ENCODE measurements at places on chromosomes 12 and 14.

DNA sequence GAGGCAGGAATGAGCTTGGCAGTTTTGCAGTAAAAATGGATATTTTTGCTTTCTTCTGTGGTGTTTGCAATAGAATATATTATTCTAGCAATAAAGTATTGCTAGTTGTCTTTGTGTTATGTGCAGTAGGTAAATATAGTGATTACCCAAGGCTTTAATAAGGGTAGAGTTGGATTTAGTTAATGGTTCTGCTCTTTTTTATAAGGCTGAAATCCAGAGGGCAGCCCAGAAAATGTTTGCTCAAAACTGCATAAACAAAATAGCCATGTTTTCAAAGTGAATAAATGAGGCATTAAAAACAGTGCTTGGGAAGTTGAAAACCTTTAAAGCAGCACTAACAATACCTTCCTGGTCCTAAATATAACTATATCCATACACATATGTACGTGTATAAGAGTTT is 162.4 kb downstream of the SLC5A8 start:
- DNase-seq = no peak

DNA sequence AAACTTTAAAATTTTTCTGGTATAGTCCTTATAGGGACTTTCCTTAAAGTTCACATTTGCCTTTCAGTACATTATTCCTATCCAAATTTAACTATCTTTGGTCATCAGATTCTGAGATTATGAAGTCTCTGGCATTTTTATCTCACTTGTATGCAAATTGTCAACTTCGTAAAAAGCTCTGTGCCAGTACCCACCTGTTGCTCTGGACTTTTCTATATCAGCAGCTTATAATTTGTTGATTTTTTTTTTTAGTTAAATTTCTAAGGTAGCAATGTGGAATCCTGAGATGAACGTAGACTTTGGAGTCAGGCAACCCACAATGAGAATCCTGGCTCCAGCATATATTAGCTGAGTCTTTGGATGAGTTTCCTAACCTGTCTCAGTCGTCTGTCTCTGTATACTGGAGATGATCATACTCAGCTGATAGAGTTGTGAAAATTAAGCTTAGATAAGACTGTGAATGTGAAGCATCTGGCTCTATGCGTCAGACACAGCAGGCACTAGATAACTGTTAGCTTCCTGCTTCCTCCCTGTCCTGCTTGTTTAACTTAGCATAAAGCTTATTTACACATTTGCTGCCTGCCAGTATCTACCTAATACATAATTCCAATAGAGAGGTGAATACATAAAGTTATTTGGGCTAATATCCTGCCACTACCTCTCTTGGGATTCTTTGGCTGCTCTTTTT is 59.8 kb downstream of the MARK3 start:
- no peak for DNase-seq

GRCh38 chr12:107402041-107403022 is 283.3 kb upstream of the PWP1 start:
- DNase-seq = peak; percentile 27

- DNase-seq = no peak
These were observed 1134.1 kb downstream of the VRK1 start for GRCh38 chr14:97931273-97931672.

DNA sequence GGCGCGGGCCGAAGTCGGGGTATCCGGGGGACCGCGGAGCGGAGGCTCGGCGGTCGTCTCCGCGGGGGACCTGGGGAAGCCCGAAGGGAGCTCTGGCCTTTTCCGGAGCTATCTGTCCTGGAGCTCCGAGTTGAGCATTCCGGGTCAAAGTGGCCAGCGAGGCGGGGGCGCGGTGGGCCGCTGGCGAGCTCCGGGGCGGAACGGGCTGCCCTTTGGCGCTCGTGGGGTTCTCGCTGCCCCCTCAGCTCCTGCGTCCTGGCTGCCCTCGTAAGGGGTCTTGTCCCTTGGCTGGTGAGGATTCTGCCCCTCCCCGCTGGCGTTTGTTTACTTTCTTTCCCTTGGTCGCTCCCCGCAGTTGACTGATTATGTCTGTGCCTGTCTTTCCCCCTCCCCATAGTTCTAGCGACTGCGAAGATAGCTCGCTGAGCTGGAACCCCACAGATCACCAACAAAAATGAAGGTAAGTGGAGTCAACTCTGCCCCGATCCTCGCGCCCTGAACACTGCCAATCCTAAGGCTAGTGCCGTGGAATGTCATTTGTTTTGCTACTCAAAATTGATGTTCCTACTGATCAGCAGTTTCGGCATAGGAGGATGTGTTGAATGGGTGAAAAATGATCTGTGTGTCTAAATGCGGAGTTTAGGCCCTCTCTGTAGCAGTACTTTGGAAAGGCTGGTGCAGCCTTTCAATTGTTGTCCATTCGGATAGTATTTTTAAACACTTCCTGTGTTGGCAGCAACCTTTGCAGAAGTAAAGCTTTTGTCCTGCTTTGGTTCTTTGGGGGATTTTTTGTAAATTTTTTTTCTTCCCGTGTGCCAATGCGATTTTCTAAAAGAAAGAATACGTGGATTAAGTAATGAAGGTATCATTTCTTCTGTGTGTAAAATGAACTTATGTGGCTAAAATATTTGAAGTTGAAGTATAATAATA is 1.3 kb downstream of the ARID4A start:
- no peak for DNase-seq

DNA sequence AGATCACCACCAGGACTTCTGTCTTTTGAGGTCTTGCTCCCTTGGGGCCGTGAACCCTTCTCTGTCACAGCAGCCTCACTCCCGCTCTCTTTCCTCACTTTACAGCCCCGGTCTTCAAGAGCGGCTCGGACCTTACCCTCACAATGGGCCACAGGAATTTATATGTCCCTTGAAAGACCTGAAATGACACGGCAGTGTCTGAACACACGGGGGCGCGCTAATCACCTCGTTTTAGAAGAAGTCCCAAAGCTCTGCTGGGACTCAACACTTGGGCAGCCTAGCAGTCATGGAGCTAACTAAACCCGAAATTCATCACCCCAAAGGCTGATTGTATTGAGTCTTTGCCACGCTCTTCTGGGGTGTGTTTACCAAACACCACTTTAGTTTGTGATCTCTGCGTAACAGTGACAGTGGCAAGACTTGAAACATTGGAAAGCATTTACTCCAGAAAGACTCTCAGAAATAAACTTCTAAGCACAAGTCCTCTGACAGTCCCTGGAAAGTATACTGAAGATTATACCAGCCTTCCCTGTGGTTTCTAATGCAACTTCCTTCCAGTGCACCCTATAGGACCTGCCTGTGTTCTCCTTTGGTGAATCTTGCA is 29.0 kb downstream of the SERPINA11 start:
- peak; percentile 1 for DNase-seq

GRCh38 chr14:92943855-92944570 is 21.1 kb downstream of the CHGA start:
- no peak for DNase-seq

GRCh38 chr12:24709216-24709615 is 239.7 kb downstream of the BCAT1 start:
- DNase-seq = no peak

- no peak for DNase-seq
These were observed 189.0 kb downstream of the SOX5 start for GRCh38 chr12:23760495-23760894.

GRCh38 chr12:33945438-33945784 is 76.9 kb upstream of the ALG10 start:
- DNase-seq = no peak

DNA sequence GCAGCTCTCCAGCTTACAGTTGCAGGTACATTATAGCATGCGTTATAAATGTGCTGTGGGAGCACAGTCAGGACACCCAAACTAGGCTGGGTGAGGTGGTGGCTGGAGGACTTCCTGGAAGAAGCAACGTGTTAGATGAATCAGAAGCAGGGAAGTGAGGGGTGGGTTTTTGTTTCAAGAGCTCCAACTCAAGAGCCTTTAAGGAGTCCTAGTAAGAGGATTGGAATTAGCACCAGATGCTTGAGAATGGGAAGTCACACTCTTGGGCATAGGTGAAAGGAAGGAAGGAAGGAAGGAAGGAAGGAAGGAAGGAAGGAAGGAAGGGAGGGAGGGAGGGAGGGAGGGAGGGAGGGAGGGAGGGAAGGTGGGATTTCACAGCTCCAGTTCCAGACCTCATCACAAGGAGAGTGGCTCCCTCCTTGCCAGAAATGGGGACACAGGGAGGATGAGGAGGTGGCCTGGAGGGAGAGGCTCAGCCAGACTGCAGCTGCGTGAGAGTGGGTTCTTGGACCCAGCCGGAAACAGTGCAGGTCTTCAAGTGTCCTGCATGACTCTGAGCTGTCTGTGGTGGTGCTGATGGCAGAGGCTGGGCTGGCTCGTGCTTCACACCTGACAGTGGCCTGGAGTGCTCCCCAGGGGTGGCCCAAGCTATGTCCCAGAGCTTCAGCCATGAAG is 115.7 kb upstream of the GSC start:
- DNase-seq = no peak

GRCh38 chr12:29702972-29703371 is 80.8 kb downstream of the TMTC1 start:
- no peak for DNase-seq

DNA sequence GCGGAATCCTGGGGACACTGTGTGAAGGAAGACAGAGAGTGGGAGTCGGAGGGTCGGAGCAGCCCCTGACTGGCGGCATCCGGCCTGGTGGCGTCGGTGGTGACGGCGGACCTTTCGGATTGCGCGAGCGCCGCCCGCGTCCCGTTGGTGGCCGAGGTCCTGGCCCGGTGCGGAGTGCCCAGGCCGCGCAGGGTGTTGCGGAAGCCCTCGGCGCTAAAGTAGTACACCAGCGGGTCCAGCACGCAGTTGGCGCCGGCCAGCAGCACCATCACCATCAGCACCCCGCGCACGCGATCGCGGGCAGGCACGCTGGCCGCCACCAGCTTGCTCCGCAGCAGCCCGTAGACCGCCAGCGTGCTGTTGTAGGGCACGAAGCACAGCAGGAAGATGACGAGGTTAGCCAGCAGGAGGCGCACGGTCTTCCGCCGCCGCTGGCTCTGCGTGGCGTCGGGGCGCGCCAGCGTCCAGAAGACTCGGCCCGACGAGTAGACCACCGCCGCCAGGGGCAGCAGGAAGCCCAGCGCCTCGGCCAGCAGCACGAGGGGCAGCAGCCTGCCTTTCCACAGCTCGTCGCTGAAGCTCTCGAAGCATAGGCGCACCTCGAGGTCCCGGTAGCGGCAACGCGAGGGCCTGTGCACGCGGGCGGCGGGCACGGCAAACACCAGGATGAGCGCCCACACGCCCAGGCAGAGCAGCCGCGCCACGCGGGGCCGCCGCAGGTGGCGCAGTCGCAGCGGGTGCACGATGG is 13.1 kb upstream of the CHD4 start:
- DNase-seq = no peak

DNA sequence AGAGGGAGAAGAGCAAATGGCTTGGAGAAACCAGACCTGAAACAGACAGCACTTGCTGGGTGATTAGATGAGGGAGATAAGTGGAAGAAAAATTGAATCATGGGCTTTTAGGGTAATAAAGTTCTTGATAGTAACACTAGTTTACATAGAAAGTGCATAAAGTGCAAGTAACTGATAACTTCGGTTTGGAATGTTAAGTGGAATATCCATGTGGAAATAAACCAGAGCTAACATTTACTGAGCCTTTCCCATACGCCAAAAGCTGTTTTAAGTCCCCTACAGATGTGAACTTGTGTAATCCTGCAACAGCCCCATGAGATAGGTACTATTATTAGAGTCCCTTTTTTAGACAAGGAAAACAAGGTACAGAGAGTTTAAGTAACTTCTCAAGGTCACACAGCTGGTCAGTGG is 77.1 kb upstream of the NUDT4 start:
- no peak for DNase-seq

- DNase-seq = no peak
These were observed 39.2 kb upstream of the PPP1R13B start for GRCh38 chr14:103886304-103887169.

DNA sequence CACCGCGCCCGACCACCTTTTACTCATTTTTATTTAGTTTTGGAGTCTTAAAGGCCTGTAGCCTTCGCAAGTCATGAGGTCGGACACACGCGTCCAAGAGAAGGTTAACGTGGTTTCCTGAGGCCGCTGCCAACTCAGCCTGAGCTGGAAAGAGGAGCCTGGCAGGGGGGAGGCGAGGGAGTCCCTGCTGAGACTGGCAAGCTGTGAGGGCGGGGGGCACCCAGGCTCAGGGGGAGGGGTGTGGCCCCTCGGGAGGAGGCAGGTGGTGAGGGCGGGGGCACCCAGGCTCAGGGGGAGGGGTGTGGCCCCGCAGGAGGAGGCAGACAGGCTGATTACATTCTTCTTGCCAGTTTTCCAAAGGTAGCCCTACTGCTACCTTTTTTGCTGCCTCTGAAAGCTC is 143.2 kb downstream of the PIWIL1 start:
- DNase-seq = no peak

GRCh38 chr12:125544960-125545359 is 479.7 kb downstream of the AACS start:
- no peak for DNase-seq

- DNase-seq = peak; percentile 58
These were observed 44.2 kb downstream of the KCTD10 start for GRCh38 chr12:109432842-109433304.

DNA sequence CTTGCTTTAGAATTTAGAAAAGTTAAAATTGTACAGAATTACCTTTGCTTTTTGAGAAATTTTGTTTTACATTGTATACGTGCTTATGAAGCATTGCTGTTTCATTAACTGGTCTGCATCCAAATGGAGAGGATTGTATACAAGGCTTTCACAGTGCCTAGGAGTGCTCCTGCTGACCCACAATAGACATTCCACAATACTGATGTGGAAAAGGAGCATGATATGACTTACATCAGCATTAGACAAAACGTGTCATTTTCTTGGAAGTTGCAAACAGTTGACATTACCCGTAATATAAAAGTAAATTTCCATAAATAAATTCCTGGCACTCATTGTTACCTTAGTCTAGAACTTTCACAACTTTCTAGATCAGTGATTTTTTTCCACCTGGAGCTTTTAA is 1.9 kb downstream of the PRKD1 start:
- no peak for DNase-seq

DNA sequence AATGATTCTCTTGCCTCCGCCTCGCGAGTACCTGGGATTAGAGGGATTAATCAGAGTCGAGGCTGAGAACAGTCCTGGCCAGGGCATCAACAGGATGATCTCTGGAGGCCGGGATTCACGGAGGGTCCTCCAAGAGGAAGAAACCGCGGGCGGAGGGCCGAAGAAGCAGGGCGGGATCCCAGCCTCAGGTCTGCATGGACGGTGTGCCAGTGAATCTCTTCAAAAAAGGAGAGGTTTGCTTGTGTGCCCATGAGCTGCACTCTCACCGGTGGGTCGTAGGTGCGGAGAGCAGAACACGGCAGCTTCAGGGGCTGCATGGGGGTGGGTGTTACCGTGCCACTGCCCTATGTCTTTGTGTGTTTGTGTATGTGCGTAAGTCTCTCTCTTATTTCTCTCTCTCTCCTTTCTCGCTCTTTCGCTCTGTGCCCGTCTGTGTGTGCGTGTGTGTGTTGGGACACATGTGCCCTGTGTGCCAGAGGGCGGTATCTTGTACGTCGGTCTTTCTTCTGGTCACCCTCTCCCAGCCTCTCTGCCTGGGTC is 768.2 kb upstream of the ALG10B start:
- DNase-seq = no peak

GRCh38 chr14:89466944-89467343 is 49.9 kb upstream of the FOXN3 start:
- no peak for DNase-seq

All from stimulated activated CD8-positive, alpha-beta memory T cell treated with anti-CD3 and anti-CD28 coated beads, Interleukin-15, amount 100 ng/mL, for 1 hour (primary cell).